ENCODE measurements at places on chromosomes 4 and X. TPM values are rescaled to one million over a fixed set of nuclear protein-coding genes. Genes with fewer than 3 reads are reported as not detected.

GRCh38 chr4:170080496-170080895, 9.3 kb downstream of the AADAT start:
- H3K27ac ChIP-seq: no peak overlapping the region
- no peak for DNase-seq
- no peak overlapping the region for H3K4me3 ChIP-seq
- no peaks in the 10 kb centered on the region for H3K27me3 ChIP-seq
- peaks cover 11% of the 10 kb centered on the region for H3K36me3 ChIP-seq
- H3K4me1 ChIP-seq: no peaks in the 10 kb centered on the region

DNA sequence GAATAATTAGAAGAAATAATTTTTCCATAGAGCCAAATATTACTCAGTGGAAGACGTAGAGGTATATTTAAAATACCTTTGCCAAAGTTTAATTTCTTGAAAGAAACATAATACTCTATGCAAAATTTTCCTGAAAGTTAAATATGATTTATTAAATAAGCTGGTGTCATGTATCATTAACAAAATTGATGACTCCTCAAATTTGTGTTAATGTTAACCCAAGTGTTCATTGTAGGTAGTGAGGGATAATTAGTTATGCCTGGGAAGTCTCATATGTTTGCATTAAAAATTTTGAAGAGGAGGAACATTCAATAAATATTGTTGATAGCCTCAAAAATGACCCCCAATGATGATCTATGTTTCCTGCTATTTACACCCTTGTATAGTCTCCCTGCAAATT, 292.7 kb upstream of the AMOT start:
- DNase-seq: no peak
- H3K4me1 ChIP-seq: no peaks in the 10 kb centered on the region
- no peak overlapping the region for H3K27ac ChIP-seq
- H3K4me3 ChIP-seq: no peak overlapping the region
- no peaks in the 10 kb centered on the region for H3K36me3 ChIP-seq
- H3K27me3 ChIP-seq: peaks cover 15% of the 10 kb centered on the region

GRCh38 chrX:25519258-25519657, 503.5 kb upstream of the ARX start:
- no peak overlapping the region for H3K27ac ChIP-seq
- no peak for DNase-seq
- H3K27me3 ChIP-seq: no peaks in the 10 kb centered on the region
- H3K4me3 ChIP-seq: no peak overlapping the region
- no peaks in the 10 kb centered on the region for H3K4me1 ChIP-seq

DNA sequence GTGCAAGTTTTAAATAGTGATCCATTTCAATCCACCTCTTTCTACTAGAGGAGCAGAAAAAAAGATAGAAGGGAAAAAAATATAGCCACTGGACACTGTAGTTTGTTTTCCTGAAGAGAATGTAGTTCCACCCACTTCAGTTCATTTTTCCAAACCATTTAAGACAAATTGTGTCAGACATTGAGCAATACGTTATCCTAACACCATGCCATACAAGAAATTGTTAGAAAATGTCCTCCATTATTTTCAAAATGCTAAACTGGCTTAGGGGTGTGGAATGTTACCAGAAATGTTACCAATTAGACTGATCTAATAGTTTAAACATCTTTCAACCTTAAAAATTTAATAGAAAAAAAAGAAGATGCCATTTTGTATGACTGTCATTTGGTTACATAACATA, 48.6 kb upstream of the ETNPPL start:
- H3K27me3 ChIP-seq: no peaks in the 10 kb centered on the region
- DNase-seq: no peak
- no peak overlapping the region for H3K27ac ChIP-seq
- no peaks in the 10 kb centered on the region for H3K4me1 ChIP-seq
- no peak overlapping the region for H3K4me3 ChIP-seq

DNA sequence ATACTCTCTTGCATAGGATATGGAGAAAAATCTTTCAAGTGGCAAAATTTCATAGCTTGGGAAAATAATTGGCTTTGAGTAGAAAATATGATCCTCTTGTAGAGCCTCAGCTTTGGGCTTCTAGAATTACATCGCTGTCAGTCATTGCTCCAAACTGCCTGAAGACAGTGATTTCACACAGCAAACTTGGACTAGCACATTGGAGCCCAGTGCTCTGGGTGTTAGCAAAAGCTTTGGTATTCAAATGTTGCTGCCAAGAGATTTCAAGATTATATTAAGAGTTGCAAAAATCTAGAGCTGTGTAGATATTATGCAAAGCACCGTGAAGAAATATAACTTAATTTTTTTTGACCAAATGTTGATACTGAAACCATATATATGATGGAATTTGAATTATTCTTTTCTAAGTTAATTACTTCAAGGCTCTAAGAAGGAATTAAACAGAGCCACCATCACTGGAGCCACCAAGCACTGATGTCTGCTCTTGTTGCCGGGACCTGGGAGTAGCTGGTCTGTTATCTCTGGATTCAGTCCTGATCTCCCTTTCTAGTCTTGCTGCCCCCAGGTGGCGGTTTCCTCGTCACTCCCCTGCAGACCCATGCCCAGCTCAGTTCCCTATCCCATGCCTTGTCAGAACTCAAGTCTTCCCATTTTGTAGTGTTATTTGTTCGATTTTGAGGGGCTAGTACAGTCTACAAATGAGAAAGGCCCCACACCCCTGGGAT, 260.7 kb upstream of the SFRP2 start:
- no peaks in the 10 kb centered on the region for H3K4me1 ChIP-seq
- H3K27ac ChIP-seq: no peak overlapping the region
- H3K36me3 ChIP-seq: no peaks in the 10 kb centered on the region
- DNase-seq: no peak
- no peak overlapping the region for H3K4me3 ChIP-seq

DNA sequence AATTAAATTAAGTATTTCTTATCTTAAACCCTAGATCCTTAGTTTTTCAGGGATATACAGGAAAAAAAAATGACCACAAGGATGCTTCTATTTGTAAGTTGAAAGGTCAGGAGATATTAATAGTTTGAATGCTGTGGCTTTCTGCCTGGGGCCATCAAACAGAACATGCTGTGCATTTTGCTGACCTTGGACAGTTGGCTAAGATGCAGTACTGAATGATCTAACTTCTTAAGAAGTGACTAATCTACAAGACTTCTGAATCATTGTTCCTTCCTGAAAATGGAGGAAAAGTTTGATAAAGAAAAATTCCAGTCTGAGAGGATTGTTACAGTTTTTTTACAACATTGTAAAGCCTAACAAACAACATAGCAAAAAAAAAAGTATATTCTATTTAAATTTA, 237.8 kb upstream of the JADE1 start:
- H3K27ac ChIP-seq: peak overlapping the region; percentile 52
- peaks cover 51% of the 10 kb centered on the region for H3K4me1 ChIP-seq
- DNase-seq: peak; percentile 33

DNA sequence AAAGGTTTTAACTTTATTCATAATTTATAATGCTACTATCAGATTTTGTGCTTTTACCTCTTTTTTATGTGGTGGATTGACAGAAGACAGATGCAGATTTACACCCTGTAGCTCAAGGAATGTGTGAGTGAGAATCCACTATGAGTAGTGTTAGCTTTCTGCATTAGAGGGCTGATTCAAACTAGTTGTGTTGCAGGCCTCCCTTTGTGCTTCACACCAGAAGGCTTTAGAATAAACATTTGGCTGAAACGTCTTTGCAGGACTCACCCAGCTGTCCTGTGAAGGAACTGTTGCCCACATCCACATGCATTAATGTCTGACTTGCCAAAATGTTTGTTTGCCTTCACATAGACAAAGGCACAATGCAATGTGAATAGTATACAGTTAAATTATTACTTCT, 127.0 kb downstream of the PCDH7 start:
- no peak for DNase-seq
- H3K4me1 ChIP-seq: peaks cover 13% of the 10 kb centered on the region
- no peaks in the 10 kb centered on the region for H3K27me3 ChIP-seq
- no peak overlapping the region for H3K27ac ChIP-seq
- H3K4me3 ChIP-seq: no peak overlapping the region

GRCh38 chrX:136220540-136220939, 30.7 kb downstream of the MAP7D3 start:
- no peaks in the 10 kb centered on the region for H3K4me1 ChIP-seq
- DNase-seq: no peak
- H3K27ac ChIP-seq: no peak overlapping the region
- no peak overlapping the region for H3K4me3 ChIP-seq

- H3K27me3 ChIP-seq: no peaks in the 10 kb centered on the region
- peaks cover 76% of the 10 kb centered on the region for H3K4me1 ChIP-seq
- no peak for DNase-seq
- no peak overlapping the region for H3K4me3 ChIP-seq
Observed at GRCh38 chr4:121690001-121690400, 6.8 kb downstream of the ANXA5 start.

GRCh38 chr4:39363773-39364393, 2.3 kb downstream of the RFC1 start:
- H3K36me3 ChIP-seq: no peaks in the 10 kb centered on the region
- H3K4me3 ChIP-seq: no peak overlapping the region
- H3K27ac ChIP-seq: no peak overlapping the region
- DNase-seq: no peak
- H3K27me3 ChIP-seq: no peaks in the 10 kb centered on the region

- no peaks in the 10 kb centered on the region for H3K27me3 ChIP-seq
- peak overlapping the region; percentile 90 for H3K4me3 ChIP-seq
- peak; percentile 31 for DNase-seq
- peak overlapping the region; percentile 87 for H3K27ac ChIP-seq
- H3K36me3 ChIP-seq: no peaks in the 10 kb centered on the region
- peaks cover 27% of the 10 kb centered on the region for H3K4me1 ChIP-seq
Observed at GRCh38 chr4:81470456-81471297, 1.0 kb downstream of the RASGEF1B start.

DNA sequence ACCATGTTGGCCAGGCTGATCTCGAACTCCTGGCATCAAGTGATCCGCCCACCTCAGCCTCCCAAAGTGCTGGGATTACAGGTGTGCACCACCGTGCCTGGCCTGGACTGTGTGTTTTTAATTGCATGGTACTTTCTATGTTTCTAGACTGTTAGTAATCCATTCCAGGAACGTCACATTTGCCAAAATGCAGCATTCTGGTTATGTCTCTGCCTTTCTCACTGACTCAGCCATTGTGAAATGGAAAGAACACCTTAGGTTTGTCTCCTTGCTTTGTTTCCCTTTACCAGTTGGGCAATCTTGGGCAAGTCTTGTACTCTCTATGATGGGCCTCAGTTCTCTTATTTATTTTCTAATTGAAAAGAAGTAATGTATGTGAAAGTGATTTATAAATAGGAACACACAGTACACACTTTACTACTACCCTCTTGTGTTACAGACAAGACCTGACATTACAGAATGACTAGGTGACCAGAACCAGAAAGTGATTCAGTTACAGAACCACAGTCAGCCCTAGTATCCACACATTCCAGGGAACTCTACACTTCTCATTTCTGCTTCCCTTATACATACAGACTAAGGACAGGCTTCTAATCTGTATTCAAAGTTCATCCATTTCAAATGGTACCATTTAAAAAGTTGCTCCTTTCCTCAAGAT, 187.1 kb downstream of the MGST2 start:
- H3K27ac ChIP-seq: no peak overlapping the region
- H3K36me3 ChIP-seq: no peaks in the 10 kb centered on the region
- DNase-seq: no peak
- H3K4me3 ChIP-seq: no peak overlapping the region
- H3K4me1 ChIP-seq: no peaks in the 10 kb centered on the region
- no peaks in the 10 kb centered on the region for H3K27me3 ChIP-seq

DNA sequence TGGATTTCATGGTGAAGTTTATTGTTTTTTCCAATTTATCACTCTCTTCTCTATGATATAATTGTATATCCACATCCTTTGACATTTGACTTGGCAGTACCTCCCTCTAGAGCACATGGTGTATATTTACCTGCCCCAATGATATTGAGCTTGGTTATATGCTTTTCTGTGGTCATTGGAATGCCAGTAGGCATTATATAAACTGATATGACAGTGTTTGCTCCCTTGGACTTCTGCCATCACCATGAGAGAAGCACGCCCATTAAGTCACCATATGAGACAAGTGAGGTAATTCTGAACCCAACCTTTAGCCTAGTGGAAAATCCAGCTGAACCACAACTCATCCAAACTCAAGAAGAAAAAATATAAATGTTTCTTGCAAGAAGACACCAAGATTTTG, 2761.5 kb downstream of the ARAP2 start:
- H3K27ac ChIP-seq: no peak overlapping the region
- H3K36me3 ChIP-seq: no peaks in the 10 kb centered on the region
- no peak for DNase-seq
- H3K27me3 ChIP-seq: no peaks in the 10 kb centered on the region

GRCh38 chr4:127102361-127102760, 530.4 kb upstream of the INTU start:
- no peaks in the 10 kb centered on the region for H3K36me3 ChIP-seq
- no peak overlapping the region for H3K4me3 ChIP-seq
- H3K27ac ChIP-seq: no peak overlapping the region
- no peak for DNase-seq
- no peaks in the 10 kb centered on the region for H3K4me1 ChIP-seq

GRCh38 chrX:11566173-11566572, 99.5 kb downstream of the ARHGAP6 start:
- H3K4me1 ChIP-seq: no peaks in the 10 kb centered on the region
- no peak overlapping the region for H3K4me3 ChIP-seq
- H3K27me3 ChIP-seq: no peaks in the 10 kb centered on the region
- no peak overlapping the region for H3K27ac ChIP-seq
- DNase-seq: no peak

- no peaks in the 10 kb centered on the region for H3K27me3 ChIP-seq
- H3K36me3 ChIP-seq: no peaks in the 10 kb centered on the region
- H3K4me1 ChIP-seq: peaks cover 5% of the 10 kb centered on the region
- no peak overlapping the region for H3K4me3 ChIP-seq
- H3K27ac ChIP-seq: peak overlapping the region; percentile 77
Observed at GRCh38 chrX:119686087-119686691, 6.8 kb downstream of the SEPTIN6 start.

GRCh38 chr4:79756140-79756895, 316.7 kb downstream of the ANTXR2 start:
- no peaks in the 10 kb centered on the region for H3K4me1 ChIP-seq
- no peaks in the 10 kb centered on the region for H3K36me3 ChIP-seq
- H3K27me3 ChIP-seq: no peaks in the 10 kb centered on the region
- no peak overlapping the region for H3K27ac ChIP-seq

- no peaks in the 10 kb centered on the region for H3K36me3 ChIP-seq
- H3K4me3 ChIP-seq: no peak overlapping the region
- H3K27me3 ChIP-seq: no peaks in the 10 kb centered on the region
- no peaks in the 10 kb centered on the region for H3K4me1 ChIP-seq
Observed at GRCh38 chrX:77431227-77431626, 16.0 kb upstream of the FGF16 start.

GRCh38 chr4:7787067-7787466, 152.6 kb downstream of the AFAP1 start:
- no peaks in the 10 kb centered on the region for H3K36me3 ChIP-seq
- peaks cover 15% of the 10 kb centered on the region for H3K4me1 ChIP-seq
- H3K4me3 ChIP-seq: no peak overlapping the region
- H3K27ac ChIP-seq: no peak overlapping the region
- no peaks in the 10 kb centered on the region for H3K27me3 ChIP-seq

The CFI gene
- total RNA-seq: 8.0 TPM

The F9 gene
- total RNA-seq: not detected

The COL4A6 gene
- total RNA-seq: 5.7 TPM

The BEX2 gene
- total RNA-seq: 3.8 TPM

The HAND2 gene
- 113 TPM for total RNA-seq

The TSPAN7 gene
- total RNA-seq: 14.3 TPM

The CDKL2 gene
- total RNA-seq: 0.29 TPM

The STATH gene
- total RNA-seq: not detected
